ENCODE measurements at places on chromosomes 11 and 22. TPM values are rescaled to one million over a fixed set of nuclear protein-coding genes. Genes with fewer than 3 reads are reported as not detected.

DNA sequence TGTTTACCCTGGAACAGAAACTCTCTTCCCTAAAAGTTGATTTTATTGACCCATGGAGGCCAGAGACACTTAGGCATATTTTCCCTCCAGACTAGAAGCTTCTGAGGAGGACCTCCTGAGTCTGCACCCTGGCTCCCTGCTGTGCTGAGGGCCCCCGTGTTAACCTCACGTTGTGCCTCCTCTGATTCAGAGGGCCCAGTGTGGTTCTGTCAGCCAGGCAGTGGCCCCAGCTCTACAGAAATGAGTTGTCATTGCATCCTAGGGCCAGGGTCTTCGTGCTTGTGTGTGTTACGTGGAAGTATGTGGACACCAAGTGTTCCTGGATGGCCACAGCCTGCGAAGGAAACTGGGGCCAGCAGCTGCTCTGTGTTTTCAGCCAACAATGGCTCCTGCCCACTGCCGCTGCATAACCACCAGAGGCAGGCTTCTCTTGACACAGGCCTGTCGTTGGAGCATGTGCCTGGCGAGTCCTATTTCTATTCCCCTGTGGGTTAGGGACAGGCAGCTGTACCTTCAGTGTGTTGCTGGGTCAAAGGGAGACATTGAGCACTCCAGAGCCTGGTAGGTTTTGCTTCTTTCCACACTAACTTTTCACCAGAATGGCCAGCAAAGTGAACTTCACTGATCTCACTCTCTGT, 44.5 kb downstream of the MED15 start:
- H3K27me3 ChIP-seq: no peaks in the 10 kb centered on the region
- peaks cover 53% of the 10 kb centered on the region for H3K4me1 ChIP-seq
- H3K4me3 ChIP-seq: no peak overlapping the region
- peaks cover 33% of the 10 kb centered on the region for H3K36me3 ChIP-seq
- DNase-seq: peak; percentile 79

- H3K27me3 ChIP-seq: no peaks in the 10 kb centered on the region
- H3K27ac ChIP-seq: no peak overlapping the region
- H3K4me3 ChIP-seq: no peak overlapping the region
Measured at GRCh38 chr22:34834059-34834458, 231.9 kb upstream of the ISX start.

- no peaks in the 10 kb centered on the region for H3K36me3 ChIP-seq
- DNase-seq: no peak
- H3K27ac ChIP-seq: no peak overlapping the region
- H3K27me3 ChIP-seq: no peaks in the 10 kb centered on the region
- no peak overlapping the region for H3K4me3 ChIP-seq
- no peaks in the 10 kb centered on the region for H3K4me1 ChIP-seq
Measured at GRCh38 chr22:46379066-46379930, 43.8 kb downstream of the TRMU start.

DNA sequence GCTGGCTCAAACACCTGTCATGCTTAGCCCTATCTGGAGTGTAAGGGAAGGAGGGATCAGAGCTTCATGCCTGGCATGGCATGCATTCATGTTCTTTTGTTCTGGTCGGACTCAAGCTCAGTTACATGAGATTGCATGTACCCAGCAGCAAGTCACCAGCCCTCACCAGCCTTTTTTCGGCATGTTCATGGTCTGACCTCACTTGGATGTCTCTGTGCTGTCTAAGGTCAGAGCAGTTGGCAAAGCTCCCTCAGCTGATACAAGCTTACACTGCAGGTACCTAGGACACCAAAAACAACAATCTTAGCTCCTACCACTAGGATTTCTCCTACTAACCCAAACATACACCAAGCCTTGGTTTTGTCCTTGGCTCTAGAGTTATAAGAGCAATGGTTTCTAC, 152.6 kb downstream of the BARX2 start:
- no peaks in the 10 kb centered on the region for H3K4me1 ChIP-seq
- DNase-seq: no peak
- no peaks in the 10 kb centered on the region for H3K27me3 ChIP-seq

OR2AG1 gene
- not detected for total RNA-seq

- no peak for DNase-seq
- no peaks in the 10 kb centered on the region for H3K27me3 ChIP-seq
- no peak overlapping the region for H3K27ac ChIP-seq
- H3K36me3 ChIP-seq: no peaks in the 10 kb centered on the region
- H3K4me3 ChIP-seq: no peak overlapping the region
Measured at GRCh38 chr22:39280250-39280649, 35.5 kb upstream of the PDGFB start.

IGSF22 gene
- total RNA-seq: not detected

DNA sequence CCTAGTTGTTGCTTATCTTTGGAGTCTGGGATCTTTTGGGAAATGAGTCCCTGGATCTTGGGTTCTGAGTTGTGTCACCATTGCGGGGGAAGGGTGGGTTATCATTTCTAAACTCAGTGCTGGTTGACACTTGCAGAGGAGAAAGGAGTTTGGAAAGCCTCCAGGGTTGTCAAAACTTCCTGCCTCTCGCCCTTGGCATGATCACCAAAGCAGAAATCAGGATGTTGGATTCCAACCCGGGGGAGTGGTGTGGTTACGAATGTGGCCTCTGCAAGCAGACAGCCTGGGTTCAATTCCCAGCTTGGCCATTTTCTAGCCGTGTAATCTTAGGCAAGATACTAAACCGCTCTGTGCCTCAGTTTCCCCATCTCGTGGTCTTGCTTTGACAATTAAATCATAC, 24.3 kb downstream of the CD6 start:
- H3K4me1 ChIP-seq: no peaks in the 10 kb centered on the region
- H3K27me3 ChIP-seq: no peaks in the 10 kb centered on the region
- H3K4me3 ChIP-seq: no peak overlapping the region
- DNase-seq: no peak
- no peaks in the 10 kb centered on the region for H3K36me3 ChIP-seq
- no peak overlapping the region for H3K27ac ChIP-seq

CXCR5 gene
- total RNA-seq: not detected

CHADL gene
- total RNA-seq: 3.3 TPM

DNA sequence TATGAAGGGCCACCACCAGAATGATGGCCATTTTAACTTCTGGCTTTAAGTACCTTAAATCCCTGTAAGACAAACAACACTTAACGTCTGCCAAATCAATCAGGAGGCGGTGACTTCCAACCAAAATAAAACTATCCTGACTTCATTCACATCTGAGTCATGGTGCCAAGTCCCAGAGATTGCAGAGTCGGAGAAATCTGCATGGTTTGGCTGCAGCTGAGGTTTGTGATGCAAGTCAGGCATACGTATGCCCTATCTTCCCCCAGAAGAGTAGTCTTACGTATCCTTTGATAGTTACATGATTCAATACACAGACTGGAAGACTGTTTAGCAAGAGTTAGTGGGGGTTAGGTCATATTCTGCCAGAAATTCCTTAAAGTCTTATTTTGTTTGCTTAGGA, 1.7 kb upstream of the GAB2 start:
- peak; percentile 86 for DNase-seq
- peaks cover 15% of the 10 kb centered on the region for H3K27me3 ChIP-seq
- no peak overlapping the region for H3K4me3 ChIP-seq
- H3K36me3 ChIP-seq: no peaks in the 10 kb centered on the region

TMEM121B gene
- total RNA-seq: not detected

ARHGAP8 gene
- total RNA-seq: 0.81 TPM

ABCG4 gene
- total RNA-seq: 0.55 TPM

- no peaks in the 10 kb centered on the region for H3K27me3 ChIP-seq
- no peak overlapping the region for H3K27ac ChIP-seq
Measured at GRCh38 chr22:42754658-42755057, 34.0 kb upstream of the A4GALT start.

CALCA gene
- total RNA-seq: 0.66 TPM

GRCh38 chr11:69126286-69126685, 29.4 kb upstream of the SMIM38 start:
- no peaks in the 10 kb centered on the region for H3K27me3 ChIP-seq
- no peaks in the 10 kb centered on the region for H3K4me1 ChIP-seq
- DNase-seq: no peak
- H3K27ac ChIP-seq: no peak overlapping the region

SART1 gene
- 37.3 TPM for total RNA-seq

APOL4 gene
- 7.8 TPM for total RNA-seq

DNA sequence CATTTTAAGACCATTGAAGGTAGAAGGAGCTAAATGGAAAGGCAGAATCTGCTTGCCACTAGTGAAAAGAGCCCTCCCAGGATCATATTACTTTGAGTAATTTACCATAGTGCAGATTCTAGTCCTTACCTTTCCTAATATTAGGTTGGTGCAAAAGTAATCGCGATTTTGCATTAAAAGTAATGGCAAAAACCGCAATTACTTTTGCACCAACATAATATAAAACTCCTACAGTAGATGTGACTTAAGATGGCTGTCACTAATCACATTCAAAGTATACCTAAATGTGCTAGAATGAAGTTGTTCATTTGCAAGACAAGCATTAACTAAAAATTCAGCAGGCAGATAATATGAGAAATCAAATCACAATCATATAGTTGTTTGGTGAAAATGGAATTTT, 38.1 kb upstream of the ARL14EP start:
- no peaks in the 10 kb centered on the region for H3K4me1 ChIP-seq
- no peak overlapping the region for H3K4me3 ChIP-seq
- H3K27me3 ChIP-seq: no peaks in the 10 kb centered on the region
- no peak overlapping the region for H3K27ac ChIP-seq
- no peak for DNase-seq

EHF gene
- total RNA-seq: not detected

PKP3 gene
- total RNA-seq: 0.71 TPM

- H3K36me3 ChIP-seq: no peaks in the 10 kb centered on the region
- DNase-seq: no peak
- no peak overlapping the region for H3K27ac ChIP-seq
- H3K4me3 ChIP-seq: no peak overlapping the region
- H3K27me3 ChIP-seq: no peaks in the 10 kb centered on the region
Measured at GRCh38 chr11:35611741-35612140, 6.5 kb upstream of the FJX1 start.

GRCh38 chr11:67528376-67528775, 5.1 kb upstream of the CABP2 start:
- no peaks in the 10 kb centered on the region for H3K4me1 ChIP-seq
- H3K27me3 ChIP-seq: no peaks in the 10 kb centered on the region
- H3K36me3 ChIP-seq: no peaks in the 10 kb centered on the region
- no peak for DNase-seq
- H3K4me3 ChIP-seq: no peak overlapping the region

- no peaks in the 10 kb centered on the region for H3K27me3 ChIP-seq
- H3K4me3 ChIP-seq: no peak overlapping the region
- no peak for DNase-seq
- H3K4me1 ChIP-seq: no peaks in the 10 kb centered on the region
Measured at GRCh38 chr11:70782401-70782913, 384.1 kb downstream of the CTTN start.

GRCh38 chr11:32302826-32303225, 132.5 kb downstream of the WT1 start:
- no peaks in the 10 kb centered on the region for H3K4me1 ChIP-seq
- no peak overlapping the region for H3K4me3 ChIP-seq
- H3K27ac ChIP-seq: no peak overlapping the region

GRCh38 chr11:57072640-57073039, 83.9 kb downstream of the OR5AK2 start:
- peak overlapping the region; percentile 38 for H3K27ac ChIP-seq
- no peaks in the 10 kb centered on the region for H3K4me1 ChIP-seq
- H3K27me3 ChIP-seq: no peaks in the 10 kb centered on the region
- no peak for DNase-seq
- no peak overlapping the region for H3K4me3 ChIP-seq

DNA sequence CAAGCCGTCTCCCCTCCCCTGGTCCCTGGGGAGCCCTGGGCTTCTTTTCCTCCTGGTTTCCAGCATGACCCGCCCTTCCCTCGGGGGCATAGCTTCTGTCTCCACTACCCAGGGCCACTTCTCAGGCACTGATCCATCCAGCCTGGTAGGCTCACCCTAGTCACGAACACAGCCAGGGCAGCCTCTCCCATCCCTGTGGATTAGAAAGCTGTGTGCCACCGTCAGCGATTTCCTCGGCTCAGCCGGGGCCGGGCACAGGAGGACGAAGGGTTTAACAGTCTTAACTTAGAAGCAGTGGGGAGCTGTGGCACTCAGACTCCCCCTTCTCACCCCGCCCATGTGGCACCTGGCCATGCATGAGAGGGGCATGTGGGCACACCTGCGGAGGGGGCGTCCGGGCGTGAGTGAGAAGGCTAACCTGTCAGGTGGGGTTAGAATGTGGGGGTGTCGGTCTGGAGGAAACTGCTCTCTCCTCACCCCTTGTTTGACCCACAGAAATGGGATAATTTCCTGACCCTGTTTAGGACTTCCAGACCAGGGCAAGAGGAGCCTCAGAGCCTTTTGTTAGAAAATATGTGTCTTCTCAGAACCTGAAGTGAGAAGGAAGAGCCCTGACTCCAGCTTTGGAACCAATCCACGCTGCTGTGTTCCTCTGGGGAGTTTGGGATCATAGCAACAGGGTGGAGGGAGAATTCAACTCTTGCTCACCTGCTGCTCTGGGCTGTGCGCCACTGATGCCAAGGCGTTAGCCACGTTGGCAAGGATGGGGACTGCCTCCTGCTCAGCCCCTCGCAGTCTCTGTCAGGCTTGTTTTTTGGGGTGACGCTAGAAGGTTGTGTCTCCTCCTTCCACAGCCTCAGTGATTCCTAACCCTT, 14.6 kb downstream of the GLB1L2 start:
- H3K4me1 ChIP-seq: no peaks in the 10 kb centered on the region
- no peaks in the 10 kb centered on the region for H3K36me3 ChIP-seq
- no peak overlapping the region for H3K4me3 ChIP-seq
- H3K27ac ChIP-seq: no peak overlapping the region

MRGPRF gene
- 132 TPM for total RNA-seq

- no peak for DNase-seq
- no peaks in the 10 kb centered on the region for H3K36me3 ChIP-seq
- no peak overlapping the region for H3K4me3 ChIP-seq
- H3K27me3 ChIP-seq: no peaks in the 10 kb centered on the region
- no peaks in the 10 kb centered on the region for H3K4me1 ChIP-seq
Measured at GRCh38 chr11:29187215-29187614, 829.6 kb downstream of the KCNA4 start.

- no peaks in the 10 kb centered on the region for H3K4me1 ChIP-seq
- no peaks in the 10 kb centered on the region for H3K27me3 ChIP-seq
- H3K4me3 ChIP-seq: no peak overlapping the region
- no peak overlapping the region for H3K27ac ChIP-seq
Measured at GRCh38 chr22:47000888-47001287, 238.4 kb downstream of the TBC1D22A start.

GRCh38 chr11:76835928-76836612, 24.6 kb upstream of the ACER3 start:
- no peaks in the 10 kb centered on the region for H3K36me3 ChIP-seq
- no peaks in the 10 kb centered on the region for H3K27me3 ChIP-seq
- DNase-seq: no peak
- H3K4me3 ChIP-seq: no peak overlapping the region

All from sigmoid colon (tissue), 7 donors.